ENCODE measurements at places on chromosomes 6 and 20.

- DNase-seq: no peak
Measured at GRCh38 chr6:108263371-108263770, 2.5 kb upstream of the SNX3 start.

- no peak for DNase-seq
Measured at GRCh38 chr6:21800948-21801438, 207.4 kb downstream of the SOX4 start.

DNA sequence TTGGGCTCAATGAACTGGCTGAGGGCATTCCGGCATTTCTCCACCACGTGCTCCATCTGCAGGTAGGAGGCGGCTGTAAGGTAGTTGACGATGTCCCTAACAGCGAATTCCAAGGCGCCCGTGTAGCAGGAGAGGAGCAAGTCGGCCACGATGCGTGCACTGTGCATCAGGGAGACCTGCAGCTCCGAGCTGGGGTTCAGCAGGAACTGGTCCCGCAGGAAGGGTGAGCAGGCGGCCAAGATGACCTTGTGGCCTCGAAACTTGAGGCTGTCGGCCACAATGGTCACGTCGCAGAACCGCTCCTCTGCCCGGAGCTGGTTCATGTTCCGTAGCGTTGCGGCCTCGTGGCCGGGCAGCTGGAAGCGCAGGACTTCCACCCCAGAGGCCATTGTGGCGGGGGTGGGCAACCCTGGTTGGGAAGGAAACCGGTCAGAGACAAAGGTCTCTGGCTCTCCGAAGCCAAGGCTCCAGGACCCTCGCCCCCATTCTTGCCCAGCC is 920 bp downstream of the ZBTB12 start:
- no peak for DNase-seq

- no peak for DNase-seq
Measured at GRCh38 chr20:611843-612185, 1.7 kb upstream of the TCF15 start.

DNA sequence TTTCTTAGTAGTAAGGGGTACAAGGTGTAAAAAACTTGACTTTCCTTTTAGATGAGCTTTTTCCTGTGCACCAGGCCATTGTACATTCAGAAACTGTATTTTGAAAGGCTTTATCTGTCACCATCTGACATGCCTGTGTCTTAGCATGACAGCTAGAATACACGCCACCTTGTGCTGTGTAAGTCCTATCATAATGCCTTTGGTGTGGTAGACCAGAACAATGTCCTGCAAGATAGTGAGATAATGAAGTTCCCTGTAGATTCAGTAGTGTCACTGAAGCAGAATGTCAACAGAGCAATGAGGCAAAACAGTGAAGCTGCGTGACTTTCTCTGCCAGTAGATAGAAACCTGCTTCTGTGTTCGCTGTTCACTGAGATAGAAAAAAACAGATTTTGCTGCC is 105.8 kb downstream of the JAG1 start:
- no peak for DNase-seq

DNA sequence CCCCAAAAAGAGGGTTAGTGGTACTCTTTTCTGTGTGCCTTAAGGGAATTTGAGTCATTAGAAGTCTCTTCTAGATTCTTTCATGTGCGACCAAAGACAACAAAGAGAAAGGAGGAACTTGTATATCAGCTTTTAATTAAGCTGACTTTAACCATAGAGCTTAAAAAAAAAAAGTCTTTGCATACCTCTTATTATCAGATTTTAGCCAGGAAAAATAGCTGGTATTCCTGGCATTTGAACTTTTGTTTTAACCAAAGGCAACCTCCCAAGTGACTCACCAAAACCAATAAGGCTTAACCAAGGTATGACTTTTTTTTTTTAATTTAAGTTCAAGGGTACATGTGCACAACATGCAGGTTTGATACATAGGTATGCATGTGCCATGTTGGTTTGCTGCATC is 375.0 kb downstream of the CDC5L start:
- no peak for DNase-seq

- no peak for DNase-seq
Measured at GRCh38 chr20:55333798-55334197, 671.5 kb downstream of the CBLN4 start.

GRCh38 chr20:32702706-32703425 is 29.1 kb upstream of the C20orf203 start:
- no peak for DNase-seq

DNA sequence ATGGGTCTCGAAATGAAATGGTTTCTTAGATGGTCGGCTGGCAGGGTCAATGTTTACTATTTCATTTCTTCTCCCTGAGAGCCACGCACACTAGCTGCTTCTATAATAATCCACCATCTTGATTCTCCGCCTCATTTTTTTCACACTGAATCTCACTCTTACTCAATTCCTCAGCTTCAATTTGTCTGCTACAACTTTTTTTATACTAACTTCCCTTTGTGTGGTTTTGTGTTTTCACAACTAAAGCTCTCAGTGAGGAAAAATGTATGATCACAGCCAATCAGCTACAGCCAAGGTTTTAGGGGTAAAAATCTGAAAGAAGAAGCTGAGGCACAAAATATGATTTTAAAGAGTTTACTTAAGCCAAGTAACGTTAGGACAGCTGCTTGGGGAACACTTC is 1309.4 kb downstream of the EPHA7 start:
- DNase-seq: no peak

GRCh38 chr6:169854083-169854725 is 102.8 kb downstream of the ERMARD start:
- no peak for DNase-seq

All from posterior cingulate gyrus (tissue), 11 donors.